ENCODE measurements at places on chromosomes 12 and 14.

GRCh38 chr14:85534458-85535293, 4.7 kb downstream of the FLRT2 start:
- no peak for DNase-seq

DNA sequence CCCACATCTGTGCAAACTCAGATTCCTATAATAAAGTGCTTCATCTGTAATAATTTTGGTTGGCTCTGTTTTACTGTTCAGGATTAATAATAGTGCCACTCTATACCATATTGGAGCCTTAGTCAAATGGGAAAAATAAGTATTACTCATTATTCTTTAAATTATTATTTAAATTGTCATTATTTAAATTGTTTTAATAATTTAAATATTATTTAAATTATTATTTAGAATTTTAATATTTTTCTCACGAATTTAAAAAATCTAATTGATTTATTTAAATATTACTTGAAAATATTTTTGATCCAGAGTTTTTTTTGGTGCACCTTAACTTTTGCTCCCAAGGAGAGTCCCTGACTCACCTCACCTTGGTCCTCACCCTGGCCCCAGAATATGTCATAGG, 245.7 kb upstream of the MDGA2 start:
- DNase-seq: no peak

- DNase-seq: no peak
Observed at GRCh38 chr12:42140901-42141300, 3.8 kb downstream of the GXYLT1 start.

DNA sequence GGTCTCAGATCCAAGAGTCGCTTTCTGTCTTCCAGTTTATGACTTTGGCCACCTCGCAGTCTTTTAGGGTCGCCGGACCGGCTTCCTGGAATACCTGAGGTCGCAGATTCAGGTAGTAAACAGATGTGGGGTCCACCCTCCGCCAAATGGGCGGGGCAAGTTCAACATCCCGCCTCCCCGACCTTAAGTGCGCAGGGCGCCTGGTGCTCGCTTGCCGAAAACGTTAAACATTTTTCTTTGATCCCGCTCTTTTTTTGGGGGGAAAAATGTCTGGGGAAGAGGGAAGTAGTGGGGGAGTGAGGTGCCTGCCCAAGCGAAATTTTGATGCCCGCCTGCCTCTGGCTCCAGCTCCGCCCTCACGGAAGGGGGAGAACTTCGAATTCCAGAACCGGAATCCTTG, 73.9 kb upstream of the TBX5 start:
- no peak for DNase-seq

- DNase-seq: peak; percentile 67
Observed at GRCh38 chr14:52067873-52068614, 815 bp downstream of the NID2 start.

GRCh38 chr12:103586791-103587370, at the start of gene STAB2:
TSS of gene STAB2 (plus strand) at chr12:103587273. CDS start at chr12:103587477, 204 bp downstream.
- DNase-seq: no peak

DNA sequence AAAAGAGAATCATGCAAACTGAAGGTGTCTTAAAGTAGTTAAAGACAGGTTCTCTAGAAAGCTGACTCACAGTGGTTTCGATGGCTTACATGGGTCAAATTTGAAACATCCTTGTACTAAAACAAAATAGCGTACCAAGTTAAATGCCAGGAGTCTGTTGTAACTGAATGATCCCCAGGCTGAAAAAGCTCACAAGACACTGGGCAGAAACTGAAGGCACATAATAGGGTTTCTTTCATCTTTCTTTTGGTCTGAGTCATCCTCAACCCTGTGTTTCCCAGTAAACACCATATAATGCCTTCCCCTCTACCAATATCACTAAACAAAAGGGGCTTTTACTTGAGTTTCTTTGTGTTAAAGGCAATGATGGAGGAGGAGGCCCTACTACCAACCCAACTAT, 12.8 kb downstream of the ZFYVE1 start:
- DNase-seq: no peak

- no peak for DNase-seq
Observed at GRCh38 chr14:87457720-87458119, 535.3 kb downstream of the GALC start.

- DNase-seq: no peak
Observed at GRCh38 chr12:34356233-34356987, 334.1 kb downstream of the ALG10 start.

- no peak for DNase-seq
Observed at GRCh38 chr14:90839889-90840266, 23.6 kb upstream of the TTC7B start.

DNA sequence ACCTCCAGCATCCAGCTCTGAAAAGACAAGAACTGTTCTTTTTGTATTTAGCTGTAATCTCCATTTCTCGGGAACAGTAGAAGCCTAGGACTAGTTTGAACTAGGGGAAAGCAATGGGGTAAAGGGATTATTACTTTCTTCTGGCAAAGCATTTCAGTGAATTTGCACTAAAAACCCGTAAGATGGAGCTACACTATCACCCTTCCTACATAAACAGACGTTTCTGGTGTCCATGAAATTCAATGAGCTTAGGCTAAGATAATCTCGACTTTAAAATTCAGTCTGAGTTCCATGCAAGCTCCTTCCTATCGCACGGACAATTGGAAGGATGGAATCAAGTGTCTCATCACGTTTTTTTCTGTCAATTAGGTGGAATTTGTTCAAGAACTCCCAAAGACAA, 24.0 kb downstream of the ACSM4 start:
- no peak for DNase-seq

DNA sequence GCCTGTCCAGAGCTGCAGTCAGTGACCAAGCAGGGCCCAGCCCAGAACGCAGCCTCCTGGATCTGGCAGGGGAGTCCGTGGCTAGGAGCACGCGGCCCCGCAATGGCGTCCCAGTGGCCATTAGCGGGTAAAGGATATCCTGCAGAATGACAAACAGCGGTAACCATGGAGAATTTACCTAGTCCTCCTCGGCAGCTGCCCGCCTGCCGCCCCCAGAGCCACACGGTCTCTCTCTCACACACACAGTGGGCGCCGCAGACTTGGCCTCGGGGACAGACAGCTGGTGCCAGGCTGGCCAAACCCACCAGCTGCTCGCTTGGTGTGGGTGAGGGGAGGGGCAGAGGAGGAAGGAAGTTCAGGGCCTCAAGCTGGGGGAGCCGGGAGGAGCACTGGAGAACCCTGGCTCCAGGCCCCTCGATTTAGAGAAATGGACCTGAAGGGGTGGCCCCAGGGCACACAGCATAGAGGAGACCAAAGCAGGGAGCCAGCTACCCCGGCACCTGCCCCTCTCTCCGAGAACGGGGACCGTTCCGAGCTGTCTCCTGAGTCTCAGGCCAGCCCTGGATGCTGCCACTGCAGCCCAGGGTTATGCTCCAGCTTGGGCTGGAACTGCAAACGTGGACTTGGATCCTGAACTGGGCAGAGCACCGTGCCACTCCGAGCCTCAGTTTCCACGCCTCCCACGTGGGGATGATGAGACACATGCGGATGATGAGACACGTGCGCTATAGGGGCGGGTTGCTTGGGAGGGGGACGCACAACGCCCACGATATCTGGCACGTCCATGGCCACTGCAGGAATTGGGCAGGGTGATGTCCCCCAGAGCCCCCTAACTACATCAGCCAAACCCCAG, 3.4 kb downstream of the CDK2AP1 start:
- DNase-seq: peak; percentile 70

GRCh38 chr12:114371733-114372132, 34.2 kb downstream of the TBX5 start:
- DNase-seq: no peak

DNA sequence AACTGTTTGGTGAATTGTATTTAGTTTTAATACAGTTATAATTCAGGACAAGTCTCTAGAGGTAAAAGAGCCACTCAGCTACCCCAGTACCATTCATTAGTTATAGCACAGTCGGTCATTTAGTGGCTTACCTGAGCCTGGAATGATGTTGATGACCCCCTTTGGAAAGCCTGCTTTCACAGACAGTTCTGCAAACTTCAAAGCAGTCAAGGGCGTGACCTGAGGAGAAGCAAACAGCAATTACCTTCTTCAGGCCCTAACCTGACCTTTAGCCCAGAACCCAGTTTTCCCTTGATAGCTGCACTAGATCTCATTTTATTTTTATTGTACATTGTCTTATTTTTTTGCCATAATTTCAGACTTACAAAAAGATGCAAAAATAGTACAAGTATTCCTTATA, 43.8 kb downstream of the ALDH1L2 start:
- no peak for DNase-seq

- no peak for DNase-seq
Observed at GRCh38 chr12:27219693-27220054, 24.4 kb upstream of the STK38L start.

- DNase-seq: no peak
Observed at GRCh38 chr14:105267820-105268548, 19.7 kb downstream of the BTBD6 start.

- DNase-seq: no peak
Observed at GRCh38 chr12:4177262-4177661, 96.3 kb upstream of the CCND2 start.

DNA sequence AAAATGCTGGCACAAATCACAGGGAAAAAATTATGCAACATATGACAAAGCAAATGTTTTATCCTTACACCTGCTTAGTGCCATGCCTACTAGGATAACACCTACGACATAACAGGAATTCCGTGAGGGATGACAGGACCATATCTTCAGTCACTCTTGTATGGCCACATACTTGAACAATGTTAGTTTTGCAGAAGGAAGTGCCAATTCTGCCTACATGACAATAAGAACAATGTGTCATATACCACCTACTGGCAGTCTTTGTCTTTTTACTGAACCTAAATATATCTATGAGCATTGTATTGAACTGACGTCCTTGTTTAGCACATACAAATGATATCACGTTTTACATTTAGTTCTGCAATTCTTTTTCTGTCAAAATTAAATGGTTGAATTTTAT, 234.0 kb downstream of the ADAMTS20 start:
- no peak for DNase-seq

GRCh38 chr14:64717870-64718269, 13.6 kb downstream of the PLEKHG3 start:
- DNase-seq: no peak

DNA sequence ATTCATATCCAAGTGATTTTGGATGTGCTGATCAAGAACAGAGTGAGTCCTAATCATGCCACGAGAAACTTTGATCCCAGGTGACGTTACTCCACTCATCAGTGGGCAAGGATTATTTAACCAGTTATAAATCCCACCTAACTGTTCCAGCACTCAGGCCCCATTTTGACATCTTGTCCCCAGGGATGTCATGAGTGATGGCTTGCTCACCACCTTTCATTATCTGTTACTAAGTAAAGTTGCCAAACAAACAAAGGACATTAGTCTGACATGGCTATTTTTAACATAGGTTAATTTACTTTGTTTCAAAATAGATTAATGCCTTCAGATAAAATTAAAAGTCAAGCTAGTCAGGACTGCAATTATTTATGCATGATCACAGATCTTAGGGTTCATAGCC, 255.9 kb downstream of the ACSS3 start:
- DNase-seq: no peak

DNA sequence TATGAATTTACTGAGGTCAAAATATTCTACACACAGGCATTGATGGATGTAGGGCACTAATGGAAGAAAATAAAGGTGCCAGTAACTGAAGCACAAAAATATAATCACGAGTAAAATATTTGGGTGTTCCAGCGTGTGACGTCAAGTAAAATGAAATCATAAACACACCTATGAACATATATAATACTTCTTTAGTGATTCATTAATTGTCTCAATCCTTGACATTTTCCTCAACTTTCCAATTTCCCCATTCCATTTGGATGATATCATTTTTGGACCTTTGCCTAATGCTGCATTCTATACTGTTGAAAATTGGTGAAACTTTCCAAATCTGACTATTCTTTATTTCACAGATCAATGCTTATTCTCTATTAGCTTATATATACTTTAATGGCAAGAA, 649.3 kb downstream of the GALC start:
- no peak for DNase-seq

- no peak for DNase-seq
Observed at GRCh38 chr12:39426636-39427240, 16.2 kb downstream of the KIF21A start.

DNA sequence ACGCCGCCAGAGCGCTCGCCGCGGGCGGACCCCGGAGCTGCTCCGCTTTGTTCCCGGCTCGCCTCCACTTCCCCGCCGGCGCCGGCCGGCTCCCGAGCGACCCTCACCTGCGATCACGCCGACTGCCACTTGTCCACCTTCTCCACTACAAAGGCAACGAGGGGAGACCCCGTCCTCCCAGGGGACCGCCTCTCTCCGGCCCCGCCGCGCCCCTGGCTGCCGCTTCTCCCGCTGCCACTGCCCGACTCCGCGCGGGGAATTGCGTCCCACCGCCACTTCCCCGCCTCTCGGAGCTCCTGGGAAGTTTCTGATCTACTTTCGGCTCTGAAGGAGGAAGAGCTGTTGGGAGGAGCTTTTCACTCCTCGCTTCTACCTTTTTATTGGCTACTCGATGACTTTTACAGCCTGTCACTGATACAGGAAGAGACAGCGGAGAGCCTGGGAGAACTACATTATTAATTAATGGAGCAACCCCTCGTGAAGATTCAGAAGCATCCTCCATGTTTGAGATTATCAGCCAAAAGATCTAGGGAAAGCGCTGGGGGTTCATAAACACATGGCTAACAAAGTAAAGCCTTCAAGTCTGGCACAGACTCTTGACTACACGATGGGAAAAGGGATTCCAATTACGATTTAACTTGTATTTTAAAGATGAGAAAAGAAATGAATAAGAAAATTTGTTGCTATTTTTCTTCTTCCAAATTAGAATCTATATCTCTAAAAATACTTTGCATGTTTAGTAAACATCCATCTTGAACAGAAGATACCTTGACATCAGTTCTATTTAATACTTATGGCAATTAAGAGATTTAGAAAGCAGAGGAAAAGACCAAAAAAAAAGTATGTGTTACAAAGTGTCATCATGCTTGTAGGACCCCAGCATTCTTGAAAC, at the start of gene BAZ1A:
Gene BAZ1A (minus strand): TSS at position 330 of the 892 bp plus-strand sequence. CDS start 756 bp downstream, outside the sequence.
- peak; percentile 82 for DNase-seq

DNA sequence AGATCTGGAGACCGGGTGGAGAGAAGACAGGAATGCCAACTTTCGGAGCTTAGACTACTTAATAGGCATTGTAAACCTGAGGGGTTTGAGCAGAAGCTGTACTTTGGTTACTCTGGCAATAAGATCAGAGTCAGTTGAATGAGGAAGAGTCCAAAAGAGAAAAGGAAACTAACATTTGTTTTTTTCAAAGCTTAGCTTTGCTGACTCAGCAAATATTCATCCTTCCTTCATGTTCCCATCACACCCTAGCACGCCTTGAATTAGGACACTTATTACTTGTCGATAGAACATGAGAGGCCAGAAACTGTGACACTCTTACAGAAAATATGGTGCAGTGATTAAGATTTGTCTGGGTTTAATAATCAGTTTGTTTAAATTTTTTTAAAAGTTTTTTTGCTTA, 266.9 kb upstream of the ATP2B1 start:
- DNase-seq: no peak

DNA sequence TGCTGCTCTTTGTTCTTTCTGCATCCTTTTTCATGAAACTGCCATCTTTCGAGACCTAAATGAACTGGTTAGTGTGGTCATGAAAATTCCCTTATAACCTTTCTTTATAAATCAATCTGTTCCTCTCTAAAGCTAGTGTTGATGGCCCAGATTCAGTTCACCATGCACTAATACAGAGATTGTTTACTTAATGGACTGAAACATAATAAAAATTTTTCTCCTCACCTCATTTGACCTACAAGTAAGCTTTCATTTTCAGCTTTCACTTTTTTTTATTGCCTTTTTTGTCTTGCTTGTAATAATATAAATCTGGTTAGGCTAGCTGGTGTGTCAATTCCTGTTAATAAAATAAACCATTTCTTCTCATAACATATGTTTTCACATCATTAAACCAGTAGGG, 183.8 kb downstream of the CCDC59 start:
- no peak for DNase-seq

GRCh38 chr14:66857867-66858266, 331.4 kb upstream of the GARIN2 start:
- no peak for DNase-seq

- no peak for DNase-seq
Observed at GRCh38 chr12:15886372-15887042, 4.3 kb downstream of the STRAP start.

Measured in upper lobe of right lung (tissue), 1 donor.